ENCODE measurements at places on chromosomes 7 and 10.

DNA sequence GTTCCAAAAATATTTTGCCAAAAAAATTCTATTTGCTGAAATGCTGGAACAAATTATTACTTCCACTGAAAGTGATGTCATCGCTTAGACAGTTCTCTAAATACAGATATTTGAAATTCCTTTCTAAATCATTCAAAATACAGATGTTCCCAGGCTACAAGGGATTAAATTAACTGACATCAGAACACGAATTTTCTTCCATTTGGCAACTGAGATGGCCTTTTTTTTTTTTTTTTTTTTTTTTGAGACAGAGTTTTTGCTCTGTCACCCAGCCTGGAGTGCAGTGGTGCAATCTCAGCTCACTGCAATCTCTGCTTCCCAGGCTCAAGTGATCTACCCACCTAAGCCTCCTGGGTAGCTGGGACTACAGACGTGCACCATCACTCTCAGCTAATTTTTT lies 57.0 kb downstream of the P4HA1 start:
- DNase-seq: peak; percentile 77

- DNase-seq: no peak
These were observed 26.3 kb downstream of the NEBL start for GRCh38 chr10:20870834-20871233.

DNA sequence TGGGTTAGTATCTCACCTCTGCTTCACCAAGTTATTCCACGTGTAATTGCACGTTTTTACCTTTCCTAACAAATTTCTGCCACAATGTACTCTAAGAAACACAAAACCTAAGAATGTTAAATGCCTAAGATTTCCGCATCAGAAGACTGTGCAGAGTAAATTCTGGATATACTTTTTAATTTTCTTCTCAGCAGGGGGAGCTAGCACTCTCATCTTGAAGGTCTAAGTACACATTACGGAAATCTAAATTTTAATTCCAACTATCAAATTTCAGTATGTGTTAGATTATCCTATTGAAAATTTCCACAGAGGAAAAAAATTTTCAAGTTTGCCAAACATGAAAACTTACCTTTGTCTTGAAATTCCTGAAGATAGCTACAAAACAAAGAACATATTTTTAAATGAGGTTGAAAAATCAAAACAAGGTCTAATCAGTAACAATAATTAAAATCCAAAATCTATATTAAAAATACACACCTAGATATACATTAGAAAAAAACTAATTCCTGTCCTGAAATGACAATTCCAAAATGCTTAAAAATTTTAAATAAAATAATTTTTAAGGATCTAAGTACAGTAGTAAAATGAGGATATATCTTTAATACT lies 10.5 kb downstream of the SKAP2 start:
- DNase-seq: peak; percentile 42

- DNase-seq: no peak
These were observed 358.2 kb upstream of the NPVF start for GRCh38 chr7:25586513-25586912.

DNA sequence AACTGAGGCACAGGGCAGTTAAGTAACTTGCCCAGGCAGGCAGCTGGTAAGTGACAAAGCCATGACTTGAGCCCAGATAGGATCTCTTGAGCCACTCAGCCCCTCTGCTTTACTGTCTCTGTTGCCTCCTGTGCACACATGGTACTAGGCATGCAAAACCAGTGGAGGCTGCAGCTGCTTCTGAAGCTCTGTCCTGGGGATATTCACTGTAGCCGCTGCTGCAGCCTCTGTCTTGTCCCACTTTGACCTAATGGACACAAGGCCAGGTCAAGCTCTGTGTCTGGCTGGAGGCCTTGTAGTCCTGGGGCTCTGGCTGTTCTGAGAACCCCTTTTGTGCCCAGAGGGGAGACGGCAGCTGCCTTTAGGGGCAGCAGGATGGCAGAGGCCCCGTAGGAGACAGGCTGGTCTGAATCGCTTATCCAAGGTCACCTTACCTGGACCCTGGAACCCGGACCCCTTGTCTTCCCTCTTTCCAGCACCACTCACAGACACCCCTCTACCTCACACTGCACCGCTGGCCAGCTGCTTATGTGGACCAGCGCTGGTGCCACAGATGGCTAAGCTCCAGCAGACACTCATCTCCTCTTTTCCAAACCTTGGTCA lies 57.6 kb downstream of the TSPAN15 start:
- DNase-seq: no peak

GRCh38 chr10:76082232-76082631 lies 650.8 kb downstream of the LRMDA start:
- DNase-seq: no peak

DNA sequence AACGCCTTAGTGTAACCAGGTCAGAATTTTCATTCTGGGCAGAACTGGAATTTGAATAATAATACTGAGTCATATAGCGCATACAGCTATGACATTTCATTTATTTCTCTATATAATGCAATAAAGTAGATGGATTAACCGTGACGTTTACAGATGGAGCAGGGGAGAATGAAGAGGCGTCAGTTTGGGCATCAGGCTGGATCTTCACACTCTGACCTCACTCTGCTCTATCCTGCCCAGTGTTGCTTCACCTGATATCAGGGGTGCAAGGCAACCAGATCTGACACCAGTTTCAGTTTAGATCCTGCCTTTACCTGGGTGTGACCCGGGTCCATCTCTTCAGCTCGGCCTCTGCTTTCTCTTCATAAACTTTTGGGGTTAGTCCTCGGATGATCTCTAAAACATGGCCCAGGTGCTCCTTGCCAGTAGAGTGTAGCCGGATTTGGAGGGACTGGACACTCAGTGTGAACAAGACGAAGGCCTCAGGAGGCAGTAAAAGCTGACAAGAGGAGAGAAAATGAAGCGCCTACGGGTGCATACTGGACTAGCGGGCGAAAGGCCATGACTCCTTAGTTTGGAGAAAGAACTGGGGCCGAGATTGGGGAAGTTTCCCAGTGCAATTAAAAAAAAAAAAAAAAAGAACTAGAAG lies 1.4 kb upstream of the ZYX start:
- no peak for DNase-seq

- DNase-seq: no peak
These were observed 34.8 kb upstream of the ADO start for GRCh38 chr10:62769574-62770242.

- no peak for DNase-seq
These were observed 1.4 kb downstream of the MYO1G start for GRCh38 chr7:44977304-44977958.

DNA sequence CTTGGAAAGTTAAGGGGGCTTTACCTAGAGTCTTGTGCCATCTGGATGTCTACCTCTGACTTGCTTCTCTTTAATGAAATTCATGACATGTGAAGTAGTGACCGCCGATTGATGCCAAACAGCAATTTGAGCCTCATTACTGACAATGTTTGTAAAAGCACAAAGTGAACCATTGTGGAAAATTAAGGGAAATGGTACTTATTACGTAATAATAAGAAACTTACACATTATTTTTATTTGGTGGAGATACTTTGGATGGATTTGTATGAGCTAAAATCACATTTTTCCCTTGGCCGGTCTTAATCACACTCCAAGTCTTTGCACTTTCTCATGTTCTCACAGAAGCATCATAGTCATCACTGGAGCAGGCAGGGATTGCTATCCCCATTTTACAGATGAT lies 265.1 kb upstream of the KLF6 start:
- no peak for DNase-seq

DNA sequence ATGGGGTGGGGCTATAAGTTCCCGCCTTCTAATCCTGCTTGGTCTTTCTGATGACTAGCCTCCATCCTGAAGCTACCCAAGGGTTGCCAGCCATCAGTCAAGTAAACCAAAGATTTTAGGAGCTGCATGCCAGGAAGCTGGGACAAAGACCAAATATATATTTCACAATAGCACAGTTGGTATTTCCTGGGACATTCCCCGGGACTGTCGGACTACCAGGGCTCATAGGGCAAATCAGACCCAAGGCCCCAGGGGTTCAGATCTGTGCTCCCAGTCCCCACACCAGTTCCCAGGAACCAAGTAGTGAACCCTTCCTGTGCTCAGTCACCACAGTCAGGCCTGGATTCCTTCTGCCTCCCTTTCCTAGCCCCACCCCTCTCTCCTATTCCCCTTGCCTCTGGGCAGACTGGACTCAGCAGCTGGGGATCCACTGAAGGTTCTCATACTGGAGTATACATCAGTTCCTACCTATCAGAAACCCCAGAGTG lies 5.7 kb upstream of the CXCL12 start:
- DNase-seq: no peak

DNA sequence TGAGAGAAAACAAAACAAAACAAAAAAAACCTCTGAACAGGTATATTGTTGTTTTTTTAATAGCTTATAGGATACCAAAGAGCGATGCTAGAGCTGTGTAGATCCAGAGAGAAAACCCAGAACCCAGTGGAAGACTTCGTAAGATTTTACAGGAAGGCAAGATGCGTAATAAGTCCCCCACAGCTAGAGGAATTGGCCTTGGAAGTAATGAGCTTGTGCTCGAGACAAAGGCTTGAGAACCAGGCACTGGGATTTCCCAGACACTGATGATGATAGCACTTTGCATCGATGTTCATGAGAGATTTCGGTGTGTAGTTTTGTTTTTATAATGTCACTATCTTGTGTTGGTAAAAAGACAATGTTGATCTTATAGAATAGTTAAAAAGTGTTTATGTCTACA lies 821.5 kb upstream of the IGFBP3 start:
- peak; percentile 29 for DNase-seq

DNA sequence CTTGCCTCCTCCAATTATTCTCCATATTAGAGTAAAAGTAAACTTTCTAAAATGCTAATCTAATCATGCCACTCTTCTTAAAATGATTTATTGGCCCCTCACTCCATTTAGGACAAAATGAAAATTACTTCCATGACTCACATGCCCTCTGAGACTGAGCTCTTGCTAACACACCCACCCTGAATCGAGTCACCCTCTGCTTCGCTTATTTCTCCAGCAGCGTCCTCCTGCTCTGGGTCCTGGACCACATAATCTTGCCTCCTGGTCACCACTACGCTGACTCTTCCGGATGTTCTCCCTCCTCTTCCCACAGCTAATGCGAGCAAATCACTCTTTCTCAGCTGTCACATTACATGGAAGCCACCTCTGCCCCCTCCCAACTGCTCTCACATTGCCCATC lies 384.0 kb upstream of the FZD8 start:
- DNase-seq: peak; percentile 27

GRCh38 chr10:75097666-75098285 lies 13.7 kb upstream of the SAMD8 start:
- peak; percentile 22 for DNase-seq

DNA sequence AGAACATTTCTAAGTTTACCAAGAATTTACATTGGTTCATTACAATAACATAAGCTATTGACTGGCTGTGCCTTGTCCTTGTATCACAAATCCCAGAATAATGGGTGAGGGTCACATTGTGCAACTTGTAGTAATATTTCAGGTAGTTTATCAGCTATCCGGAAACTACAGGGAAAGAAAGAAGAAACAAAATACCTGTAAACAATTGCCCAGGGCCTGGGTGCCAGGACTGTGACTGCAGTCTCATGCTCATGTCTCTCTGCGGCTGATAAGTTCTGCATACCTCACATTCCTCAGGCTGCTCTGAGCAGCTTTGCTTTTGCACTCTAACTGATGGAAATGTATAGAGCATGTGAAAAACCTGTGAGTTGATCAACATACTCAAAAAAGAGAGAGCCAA lies 131.8 kb upstream of the TRIM24 start:
- DNase-seq: no peak

GRCh38 chr7:110283056-110283455 lies 807.9 kb upstream of the LRRN3 start:
- DNase-seq: no peak

DNA sequence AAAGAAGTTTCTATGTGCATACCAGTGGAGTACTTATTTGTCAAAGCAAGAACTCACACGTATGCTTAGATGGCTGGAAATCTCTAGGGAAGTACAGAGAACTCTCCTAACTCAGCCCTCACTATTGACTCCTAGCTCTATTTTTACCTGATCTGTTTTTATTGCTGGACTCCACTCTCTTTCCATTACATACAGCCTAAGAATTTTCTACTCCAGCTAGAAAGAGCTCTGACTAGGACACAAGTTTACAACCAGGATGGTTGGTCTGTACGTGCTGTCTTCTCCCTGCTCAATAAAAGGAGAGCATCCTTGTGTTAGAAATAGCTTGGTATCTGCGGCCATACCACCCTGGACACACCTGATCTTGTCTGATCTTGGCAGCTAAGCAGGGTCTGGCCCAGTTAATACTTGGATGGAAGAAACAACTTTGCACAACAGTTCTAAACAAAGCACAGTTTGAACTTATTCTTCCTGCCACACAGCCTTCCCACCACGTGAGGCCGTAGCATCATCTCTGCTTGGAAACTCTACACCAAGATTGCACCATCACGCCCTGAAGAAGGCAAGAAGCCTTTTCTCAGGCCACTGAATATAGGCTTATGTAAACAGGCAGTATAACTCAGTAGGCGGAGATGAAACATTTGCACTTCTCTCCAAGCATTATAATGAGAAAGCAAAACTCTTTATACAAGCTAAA lies 50.7 kb downstream of the KCNMA1 start:
- DNase-seq: peak; percentile 91

- DNase-seq: peak; percentile 15
These were observed 628 bp downstream of the MPLKIP start for GRCh38 chr7:40133561-40134427.

- DNase-seq: no peak
These were observed 155.9 kb upstream of the SLC13A1 start for GRCh38 chr7:123355576-123356190.

DNA sequence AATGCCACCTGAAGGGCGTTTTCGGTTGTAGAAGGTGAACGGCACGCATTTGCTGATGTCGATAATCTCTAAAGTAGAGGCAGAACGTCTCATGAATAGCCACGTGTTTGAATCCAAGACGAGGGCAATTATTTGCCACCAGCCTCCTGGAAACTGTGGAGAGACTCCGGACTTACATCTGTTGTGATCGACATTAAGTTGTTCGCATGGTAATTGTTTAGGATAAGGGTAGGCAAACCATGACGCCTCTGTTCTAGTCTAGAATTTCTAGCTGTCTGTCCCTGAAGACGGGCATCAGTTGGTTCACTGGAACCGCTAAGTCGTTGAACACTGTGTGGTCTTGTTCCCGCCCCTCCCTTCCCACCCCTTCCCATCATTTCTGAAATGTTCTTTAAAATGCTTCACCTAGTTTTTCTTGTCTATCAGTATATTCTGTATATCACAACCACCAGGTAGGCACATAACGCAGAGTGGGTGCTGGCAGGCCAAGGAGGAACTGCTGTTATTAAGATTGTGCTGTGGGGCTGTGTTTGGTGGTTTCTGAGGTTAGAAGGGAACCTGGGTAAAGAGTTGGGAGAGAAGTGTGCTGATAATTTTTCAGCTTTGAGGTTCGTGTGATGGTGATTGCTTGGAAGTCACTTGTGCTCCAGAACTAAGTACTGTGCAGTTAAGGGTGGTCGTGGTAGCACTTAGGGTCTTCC lies 1.2 kb downstream of the UBE3C start:
- DNase-seq: no peak

GRCh38 chr10:31885971-31886370 lies 42.7 kb downstream of the ARHGAP12 start:
- no peak for DNase-seq

- DNase-seq: no peak
These were observed 16.6 kb upstream of the ARPC1B start for GRCh38 chr7:99357701-99358490.
